Hematopoietic multipotent progenitor cell treated with erythropoietin and hydrocortisone succinate and interleukin-3 and kit ligand, for 4 days (in vitro differentiated cells): ENCODE measurements at places on chromosomes 3 and 15.

GRCh38 chr3:151837057-151837456 is 23.1 kb downstream of the AADAC start:
- DNase-seq, result peak; percentile 67

DNA sequence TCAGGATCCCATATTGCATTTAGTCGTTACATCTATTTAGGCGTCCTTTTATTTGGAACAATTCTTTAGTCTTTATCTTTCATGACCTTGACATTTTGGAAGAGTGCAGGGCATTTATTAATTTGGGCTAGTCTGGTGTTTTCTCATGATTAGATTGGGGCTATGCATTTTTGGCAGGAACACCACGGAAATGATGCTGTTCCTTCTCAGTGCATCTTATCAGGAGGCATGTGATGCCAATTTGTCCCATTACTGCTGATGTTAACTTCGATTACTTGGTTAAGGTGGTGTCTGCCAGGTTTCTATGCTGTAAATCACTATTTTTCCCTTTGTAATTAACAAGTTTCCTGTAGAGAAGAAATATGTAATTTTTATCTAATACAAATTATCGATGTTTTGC is 18.1 kb upstream of the VWA5B2 start:
- DNase-seq, result no peak

GRCh38 chr3:119808843-119809242 is 26.9 kb downstream of the NR1I2 start:
- no peak for DNase-seq

DNA sequence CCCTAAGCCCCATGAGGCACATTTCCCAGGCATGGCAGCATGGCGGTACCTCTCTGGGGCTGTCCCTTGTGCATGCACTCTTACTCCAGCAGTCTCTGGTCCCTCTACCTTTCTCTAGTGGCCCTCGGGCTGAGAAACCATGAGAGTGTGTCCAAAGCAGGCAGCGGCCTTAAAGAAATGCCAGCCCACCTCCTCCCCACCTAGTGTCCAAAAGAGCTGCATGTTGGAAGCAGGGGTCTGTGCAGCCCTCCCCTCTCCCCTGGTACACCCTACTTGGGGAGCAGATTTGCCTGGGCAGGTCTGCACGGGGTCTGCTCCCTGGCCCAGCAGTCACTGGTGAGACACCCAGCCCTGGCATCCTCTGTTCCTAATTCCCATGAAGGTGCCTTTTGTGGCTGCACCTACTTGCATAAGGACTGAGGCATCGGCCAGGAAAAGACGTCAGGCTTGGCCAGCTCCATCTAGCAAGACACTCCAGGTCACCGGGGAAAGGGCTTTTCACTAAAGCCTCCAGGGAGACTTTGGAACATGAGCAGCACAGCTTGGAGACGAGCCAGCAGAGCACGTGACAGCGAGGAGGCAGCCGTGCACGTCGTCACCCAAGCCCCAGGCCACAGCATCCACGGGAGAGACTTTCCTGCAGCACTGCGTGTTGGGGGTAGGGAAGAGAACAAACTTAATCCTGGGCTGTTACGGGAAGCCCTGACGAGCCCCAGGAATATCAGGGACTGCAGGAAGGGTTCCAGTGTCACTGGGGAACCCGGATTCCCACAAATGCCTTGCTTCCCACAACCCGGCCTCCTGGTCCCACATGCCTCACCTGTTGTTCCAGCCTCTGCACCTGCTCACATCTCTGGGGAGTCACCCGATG is 38.8 kb downstream of the TM2D3 start:
- DNase-seq, result no peak

DNA sequence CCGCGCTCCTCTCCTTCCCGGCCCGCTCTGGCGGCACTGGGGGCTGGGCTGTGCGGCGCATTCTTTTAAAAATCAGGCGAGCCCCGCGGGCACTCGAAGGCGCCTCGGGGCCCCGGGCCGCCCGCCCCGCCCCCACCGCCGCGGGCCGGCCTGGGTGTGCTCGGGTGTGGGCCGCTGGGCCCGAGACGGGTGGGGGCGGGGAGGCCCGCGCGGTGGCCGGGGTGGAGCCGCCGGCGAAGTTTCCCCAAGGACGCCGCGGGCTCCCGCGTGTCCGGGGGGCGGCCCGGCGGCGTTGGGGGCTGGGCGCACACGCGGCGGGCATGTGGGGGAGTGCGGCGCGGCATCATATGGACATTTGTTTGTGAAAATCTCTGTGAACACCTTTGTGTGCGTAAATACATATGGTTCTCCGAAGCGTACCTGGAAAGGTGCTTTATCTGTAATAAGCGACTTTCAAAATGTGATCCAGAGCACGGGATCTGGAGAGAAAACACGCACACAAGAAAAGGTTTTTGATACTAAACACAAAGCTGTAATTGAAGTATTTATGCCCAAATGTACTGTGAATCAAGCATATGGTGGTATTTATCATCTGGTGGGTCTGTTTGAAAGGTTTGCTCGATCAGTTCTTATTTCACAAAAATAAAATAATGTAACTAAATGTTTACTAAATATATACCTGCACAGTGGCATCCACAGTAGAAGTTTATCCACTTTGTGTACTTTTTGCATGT is 612 bp upstream of the TBL1XR1 start:
- peak; percentile 81 for DNase-seq

GRCh38 chr3:33949074-33949473 is 150.6 kb downstream of the PDCD6IP start:
- DNase-seq, result no peak

DNA sequence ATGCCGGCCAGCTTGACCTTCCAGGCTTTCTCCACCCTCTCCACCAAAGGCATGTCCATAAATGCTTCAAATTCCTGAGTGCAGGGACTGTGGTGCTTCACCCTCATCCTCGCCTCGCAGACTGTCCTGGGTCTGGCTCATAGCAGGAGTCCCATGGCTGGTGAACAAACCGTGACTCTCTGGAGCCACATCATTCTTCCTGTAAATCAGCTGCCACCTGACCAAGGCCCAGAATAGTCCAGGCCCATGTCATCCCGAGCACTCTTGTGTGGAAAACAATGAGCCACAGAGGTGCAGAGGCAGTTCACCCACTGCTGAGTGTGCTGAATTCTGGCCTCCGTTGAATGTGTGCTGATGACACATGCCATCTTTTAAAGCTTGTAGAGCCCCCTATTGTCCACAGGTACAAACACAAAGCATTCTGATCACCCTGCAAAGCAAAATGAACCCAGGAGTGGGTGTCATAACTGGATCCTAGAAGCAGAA is 68.6 kb downstream of the ABHD5 start:
- DNase-seq, result peak; percentile 40

- DNase-seq, result peak; percentile 49
These were observed 210.5 kb downstream of the DOCK3 start for GRCh38 chr3:50885070-50885850.

- no peak for DNase-seq
These were observed 789.2 kb upstream of the NR2F2 start for GRCh38 chr15:95541301-95541700.

- no peak for DNase-seq
These were observed 68.8 kb upstream of the ZNF148 start for GRCh38 chr3:125443923-125444322.

- DNase-seq, result no peak
These were observed 71.0 kb downstream of the THBS1 start for GRCh38 chr15:39651881-39652280.

DNA sequence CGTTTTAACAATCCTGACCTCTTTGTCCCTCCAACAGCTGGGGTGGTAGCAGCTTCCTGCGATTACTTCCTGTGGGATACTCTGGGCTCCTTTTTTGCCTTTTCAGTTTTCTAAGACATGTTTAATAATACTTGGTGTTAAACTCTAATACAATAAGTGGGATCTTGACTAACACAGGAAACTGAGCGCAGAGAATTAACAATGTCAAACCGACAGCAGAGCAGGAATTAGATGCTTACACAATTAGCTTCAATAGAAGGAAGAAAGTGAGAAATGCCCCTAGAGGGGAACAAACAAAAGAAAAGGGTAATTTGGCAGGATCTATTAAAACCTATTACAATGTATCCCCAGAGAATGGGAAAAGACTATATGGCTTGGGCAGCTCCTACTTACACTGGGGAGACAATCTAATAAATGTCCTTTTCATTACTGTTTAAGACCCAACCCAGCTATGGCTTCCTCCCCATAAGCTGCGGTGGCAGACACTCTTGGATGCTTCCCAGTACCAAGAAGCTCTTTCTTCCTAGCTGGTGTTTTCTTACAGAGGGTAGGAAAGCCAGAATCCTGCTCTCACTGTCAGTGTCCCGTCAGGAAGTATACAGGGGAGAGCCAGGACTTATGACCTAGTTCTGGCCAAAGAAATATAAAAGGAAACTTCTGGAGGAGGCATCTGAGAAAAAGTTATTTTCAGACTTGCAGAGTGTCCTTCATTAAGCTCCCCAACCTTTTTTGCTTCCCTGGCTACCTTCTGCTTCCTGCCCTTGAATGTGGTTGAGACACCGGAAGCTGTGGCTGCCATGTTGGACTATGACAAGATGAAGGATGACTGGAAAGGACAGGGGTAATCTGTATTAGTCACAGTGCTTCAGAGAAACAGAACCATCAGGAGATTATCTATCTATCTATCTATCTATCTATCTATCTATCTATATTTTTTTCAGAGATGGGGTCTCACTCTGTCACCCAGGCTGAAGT is 194.1 kb upstream of the KBTBD8 start:
- DNase-seq, result peak; percentile 39

DNA sequence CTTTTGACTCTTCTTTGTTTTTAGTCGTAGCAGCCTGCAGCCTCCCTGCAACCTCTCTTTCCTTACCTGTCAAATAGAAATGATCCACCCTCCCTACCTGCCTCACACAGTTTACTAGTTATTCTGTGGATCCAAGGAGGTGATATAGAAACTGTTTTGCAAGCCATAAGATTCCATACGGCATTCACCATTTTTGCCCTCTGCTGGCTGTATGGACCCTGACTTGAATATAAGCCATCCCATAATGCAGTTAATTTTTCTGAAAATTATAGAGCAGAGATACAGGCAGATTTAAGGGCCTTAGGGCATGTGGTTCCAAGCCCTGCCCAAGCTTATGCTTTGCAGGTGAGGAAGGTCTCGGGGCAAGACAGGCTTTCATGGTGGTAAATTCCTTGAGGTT is 63.8 kb downstream of the CPN2 start:
- no peak for DNase-seq

DNA sequence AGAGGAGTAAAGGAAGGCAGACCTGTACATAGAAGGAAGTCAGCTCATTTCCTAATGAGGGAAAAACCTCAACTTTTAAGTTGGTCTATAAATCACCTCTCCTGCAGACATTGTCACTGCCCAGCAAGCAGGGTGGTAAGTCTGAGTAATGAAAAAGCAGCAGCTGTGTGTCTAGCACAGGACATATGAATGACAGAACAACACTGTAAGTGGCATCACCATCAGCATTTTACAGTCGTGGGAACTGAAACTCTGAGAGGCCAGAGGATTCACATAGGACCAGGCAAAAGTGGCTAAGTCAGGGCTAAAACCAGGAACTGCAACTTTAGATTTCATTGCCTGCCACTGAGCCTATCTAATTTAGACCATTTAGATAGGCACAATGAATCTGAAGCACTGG is 235.6 kb downstream of the CLSTN2 start:
- DNase-seq, result no peak

- DNase-seq, result no peak
These were observed 10.8 kb downstream of the TIPARP start for GRCh38 chr3:156685198-156685597.

DNA sequence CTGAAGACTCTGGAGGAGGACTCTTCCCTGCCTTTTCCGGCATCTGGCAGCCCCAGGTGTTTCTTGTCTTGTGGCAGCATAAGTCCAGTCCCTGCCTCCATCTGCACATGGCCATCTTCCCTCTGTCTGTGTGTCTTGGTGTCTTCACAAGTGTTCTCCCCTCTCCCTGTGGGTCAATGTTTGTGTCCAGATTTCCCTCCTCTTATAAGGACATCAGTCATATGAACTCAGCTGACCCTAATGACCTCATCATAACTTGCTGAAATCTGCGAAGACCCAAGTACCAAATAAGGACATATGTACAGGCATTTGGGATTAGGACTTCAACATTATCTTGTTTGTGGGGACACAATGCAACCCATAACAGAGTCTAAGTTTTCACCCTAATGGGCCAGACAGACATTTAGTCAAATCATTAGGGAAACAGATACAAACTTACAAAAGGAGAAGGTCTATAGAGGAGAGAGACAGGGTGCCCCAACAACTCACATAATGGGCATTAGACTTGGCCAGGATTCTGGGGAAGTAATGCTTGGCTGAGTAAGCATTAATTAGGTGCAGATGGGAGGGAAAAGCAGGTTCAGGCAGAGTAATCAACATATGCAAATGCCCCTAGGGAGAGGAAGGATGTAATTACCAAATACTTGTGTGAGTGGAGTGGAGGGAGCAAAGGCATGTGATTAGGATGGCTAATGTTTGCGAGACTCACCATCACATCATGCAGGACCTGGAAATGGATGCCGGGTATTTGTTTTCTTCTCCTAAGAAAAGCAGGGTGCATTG is 372.8 kb upstream of the TBL1XR1 start:
- peak; percentile 14 for DNase-seq

DNA sequence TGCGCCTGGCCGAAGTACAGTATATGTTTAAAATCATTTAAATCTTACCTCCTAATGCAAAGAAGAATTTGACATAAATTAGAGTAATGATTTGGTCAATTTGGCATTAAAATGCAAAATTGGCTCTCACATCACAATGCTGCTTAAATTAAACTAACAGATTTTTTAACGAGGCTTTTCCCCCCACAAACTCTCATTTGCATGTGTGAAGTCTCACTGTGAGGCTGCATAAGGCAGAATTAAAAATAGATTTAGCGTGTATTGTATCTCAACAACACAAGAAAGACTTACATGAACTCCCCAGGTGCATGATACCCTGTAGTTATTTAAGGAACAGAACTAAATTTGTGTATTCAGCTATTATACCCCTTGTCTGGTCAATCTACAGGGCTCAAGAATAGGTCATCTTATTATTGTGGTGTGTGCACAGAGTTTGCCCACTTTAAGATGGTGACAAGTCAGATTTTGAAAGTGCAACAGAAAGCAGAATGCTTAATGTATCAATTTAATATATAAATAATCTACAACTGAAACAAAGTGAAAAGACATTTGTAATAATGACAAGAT is 897.9 kb downstream of the EPHA3 start:
- DNase-seq, result no peak

DNA sequence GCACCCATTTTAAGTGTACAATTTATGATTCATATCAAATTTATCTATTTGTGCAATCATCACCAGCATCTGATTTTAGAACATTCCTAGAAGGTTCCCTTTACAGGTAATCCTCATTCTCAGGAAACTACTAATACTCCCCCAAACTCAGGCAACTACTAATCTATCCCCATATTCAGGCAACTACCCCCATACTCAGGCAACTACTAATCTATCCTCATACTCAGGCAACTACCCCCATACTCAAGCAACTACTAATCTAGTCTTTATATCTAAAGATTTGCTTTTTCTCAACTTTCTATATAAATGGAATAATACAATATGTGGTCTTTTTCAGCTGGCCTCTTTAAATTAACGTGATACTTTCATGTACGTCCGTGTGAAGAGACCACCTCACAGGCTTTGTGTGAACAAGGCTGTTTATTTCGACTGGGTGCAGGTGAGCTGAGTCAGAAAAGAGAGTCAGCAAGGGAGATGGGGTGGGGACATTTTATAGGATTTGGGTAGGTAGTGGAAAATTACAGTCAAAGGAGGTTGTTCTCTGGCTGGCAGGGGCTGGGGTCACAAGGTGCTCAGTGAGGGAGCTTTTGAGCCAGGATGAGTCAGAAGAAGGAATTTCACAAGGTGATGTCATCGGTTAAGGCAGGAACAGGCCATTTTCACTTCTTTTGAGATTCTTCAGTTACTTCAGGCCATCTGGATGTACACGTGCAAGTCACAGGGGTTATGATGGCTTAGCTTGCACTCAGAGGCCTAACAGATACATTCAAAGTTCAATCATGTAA is 1444.5 kb upstream of the CADM2 start:
- DNase-seq, result no peak

GRCh38 chr15:50355619-50355905 is 564 bp upstream of the GABPB1 start:
- DNase-seq, result no peak
